ENCODE measurements at places on chromosomes 6 and 20.
A peak's percentile ranks its signal among the peaks of the same experiment; 100 is the strongest.

DNA sequence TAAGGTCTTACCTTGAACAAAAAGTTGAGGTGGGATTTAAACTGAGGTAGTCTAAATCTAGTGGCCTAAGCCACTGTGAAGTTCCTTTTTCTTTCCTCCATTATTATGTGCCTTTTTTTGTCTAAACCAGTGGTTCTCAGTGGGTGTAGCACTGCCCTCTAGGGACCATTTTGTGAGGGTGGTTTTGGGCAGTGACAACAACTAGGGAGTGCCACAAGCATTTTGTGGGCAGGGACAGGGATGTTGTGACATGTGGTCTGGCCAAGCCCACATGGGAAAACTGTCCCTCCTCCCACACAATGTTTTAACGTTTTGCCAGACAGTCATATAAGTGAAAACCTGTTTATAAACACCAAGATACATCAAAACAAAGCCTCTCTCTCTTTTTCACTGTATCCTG, 899.4 kb upstream of the FLRT3 start:
- DNase-seq, result no peak

DNA sequence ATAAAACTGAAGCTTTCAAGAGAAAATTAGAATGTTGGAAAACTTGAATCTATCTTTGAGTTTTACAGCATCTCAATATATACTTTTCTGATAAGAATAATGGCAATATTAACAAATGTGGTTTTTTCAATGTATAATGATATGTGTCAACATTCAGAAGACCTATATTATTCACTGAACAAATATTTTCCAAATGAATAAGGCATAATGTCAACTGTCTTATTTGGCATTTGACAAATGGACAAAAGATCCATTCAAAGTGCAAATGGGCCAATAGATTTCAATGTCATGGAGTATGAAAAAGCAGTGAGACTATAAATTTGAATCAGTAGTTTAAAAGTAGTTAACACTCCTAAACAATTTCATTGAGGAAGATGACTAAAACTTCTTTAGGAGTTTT, 20.9 kb downstream of the LMBRD1 start:
- DNase-seq, result no peak

- peak; percentile 30 for DNase-seq
These were observed 142.9 kb downstream of the HIVEP2 start for GRCh38 chr6:142802124-142802523.

GRCh38 chr6:49082611-49083010, 380.4 kb downstream of the MMUT start:
- no peak for DNase-seq

DNA sequence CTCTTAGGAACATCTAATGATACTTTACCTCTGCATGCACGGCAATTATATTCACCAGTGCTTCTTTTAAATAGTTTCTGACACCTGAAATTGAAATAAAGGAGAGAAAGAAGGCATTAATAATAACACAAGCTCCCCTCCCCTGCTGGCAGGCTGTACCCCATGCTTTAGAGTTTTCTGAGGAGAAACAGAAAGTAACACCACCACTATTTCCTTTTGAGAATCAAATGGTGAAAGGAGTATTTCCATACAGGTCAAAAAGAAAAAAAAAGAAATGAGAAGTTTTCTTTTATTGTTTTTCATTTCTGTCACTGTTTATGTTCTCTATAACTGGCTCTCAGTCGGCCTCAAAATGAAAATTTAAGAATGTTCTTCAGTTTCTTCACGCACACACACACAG, 108.1 kb downstream of the IRF4 start:
- no peak for DNase-seq

DNA sequence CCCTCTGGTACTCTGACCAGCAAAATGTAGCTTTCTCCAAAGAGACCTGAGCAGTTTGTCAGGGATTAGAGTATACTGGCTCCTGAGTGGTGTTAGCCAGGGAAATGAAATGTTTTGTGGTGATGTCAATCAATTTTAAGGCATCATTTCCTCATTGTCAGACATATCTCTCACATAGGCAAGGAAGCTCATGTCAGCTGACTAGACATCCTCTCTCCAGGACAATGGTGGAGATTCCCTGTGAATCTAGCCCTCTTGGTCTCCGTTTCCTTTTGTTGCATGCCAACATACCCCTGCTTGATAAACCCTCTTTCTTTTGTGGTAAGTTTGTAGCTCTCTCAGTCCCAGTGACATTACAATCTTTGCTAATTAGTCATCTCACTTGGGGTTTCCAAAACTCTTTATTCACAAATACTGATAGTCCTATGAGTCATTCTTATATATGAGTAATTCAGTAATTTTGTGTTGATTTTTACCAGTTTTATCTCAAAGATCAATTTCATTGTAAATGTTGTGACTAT, 135.6 kb upstream of the PTPRK start:
- no peak for DNase-seq

GRCh38 chr6:27188061-27188884, 59.2 kb upstream of the PRSS16 start:
- DNase-seq, result peak; percentile 17

GRCh38 chr6:36914227-36914794, 28.6 kb downstream of the C6orf89 start:
- DNase-seq, result peak; percentile 5

DNA sequence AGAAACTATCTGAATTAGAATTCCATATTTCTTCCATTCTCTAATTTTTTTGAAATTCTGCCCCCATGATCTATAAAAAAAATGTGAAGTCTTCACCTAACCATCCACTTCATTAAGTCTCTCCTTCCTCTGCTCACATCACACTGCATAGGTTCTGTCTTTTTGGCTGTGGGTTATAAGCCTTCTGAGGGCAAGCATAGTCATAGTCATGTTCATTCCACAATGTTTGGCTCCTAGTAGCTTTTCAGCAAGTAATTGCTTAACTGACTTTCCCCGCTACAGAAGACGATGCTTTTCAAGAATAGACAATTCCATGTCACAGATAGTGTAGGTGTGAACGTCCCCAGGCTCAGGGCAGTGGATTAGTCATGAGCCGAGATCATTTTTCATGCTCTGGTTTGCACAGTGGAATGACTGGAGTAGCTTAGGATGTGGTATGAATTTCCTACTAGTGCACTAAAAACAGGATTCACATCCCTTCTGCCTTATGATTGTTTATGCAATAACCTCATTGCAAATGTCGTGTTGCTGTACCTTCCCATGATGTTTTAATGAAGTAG, 29.1 kb downstream of the WRNIP1 start:
- DNase-seq, result no peak

- DNase-seq, result no peak
These were observed 15.4 kb downstream of the EZR start for GRCh38 chr6:158803733-158804143.

GRCh38 chr6:96975852-96976251, 51.3 kb downstream of the KLHL32 start:
- no peak for DNase-seq

- DNase-seq, result no peak
These were observed 115.2 kb downstream of the SASH1 start for GRCh38 chr6:148457843-148458159.

DNA sequence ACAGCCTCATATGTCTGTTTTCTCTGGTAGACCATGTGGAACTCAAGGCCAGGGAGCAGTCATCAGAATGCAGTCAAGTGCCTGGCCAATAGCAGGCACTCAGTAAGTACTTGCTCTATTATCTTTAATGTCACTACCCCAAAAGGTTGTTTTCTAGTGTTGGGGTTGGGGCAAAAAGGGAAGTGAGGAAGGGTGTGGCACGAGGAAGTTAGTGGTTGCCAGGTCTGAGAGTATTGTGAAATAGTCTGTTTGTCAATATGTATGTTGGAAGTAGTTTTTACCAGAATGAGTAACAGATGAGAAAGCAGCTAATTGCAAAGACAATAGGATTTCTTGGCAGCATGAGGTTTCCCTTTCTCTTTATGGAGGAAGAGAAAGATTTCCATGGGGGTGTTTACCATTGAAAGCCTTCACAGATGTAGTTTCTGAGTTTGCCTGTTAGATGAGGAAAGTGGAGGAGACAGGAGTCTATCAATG, 59.5 kb upstream of the ARMH2 start:
- no peak for DNase-seq

DNA sequence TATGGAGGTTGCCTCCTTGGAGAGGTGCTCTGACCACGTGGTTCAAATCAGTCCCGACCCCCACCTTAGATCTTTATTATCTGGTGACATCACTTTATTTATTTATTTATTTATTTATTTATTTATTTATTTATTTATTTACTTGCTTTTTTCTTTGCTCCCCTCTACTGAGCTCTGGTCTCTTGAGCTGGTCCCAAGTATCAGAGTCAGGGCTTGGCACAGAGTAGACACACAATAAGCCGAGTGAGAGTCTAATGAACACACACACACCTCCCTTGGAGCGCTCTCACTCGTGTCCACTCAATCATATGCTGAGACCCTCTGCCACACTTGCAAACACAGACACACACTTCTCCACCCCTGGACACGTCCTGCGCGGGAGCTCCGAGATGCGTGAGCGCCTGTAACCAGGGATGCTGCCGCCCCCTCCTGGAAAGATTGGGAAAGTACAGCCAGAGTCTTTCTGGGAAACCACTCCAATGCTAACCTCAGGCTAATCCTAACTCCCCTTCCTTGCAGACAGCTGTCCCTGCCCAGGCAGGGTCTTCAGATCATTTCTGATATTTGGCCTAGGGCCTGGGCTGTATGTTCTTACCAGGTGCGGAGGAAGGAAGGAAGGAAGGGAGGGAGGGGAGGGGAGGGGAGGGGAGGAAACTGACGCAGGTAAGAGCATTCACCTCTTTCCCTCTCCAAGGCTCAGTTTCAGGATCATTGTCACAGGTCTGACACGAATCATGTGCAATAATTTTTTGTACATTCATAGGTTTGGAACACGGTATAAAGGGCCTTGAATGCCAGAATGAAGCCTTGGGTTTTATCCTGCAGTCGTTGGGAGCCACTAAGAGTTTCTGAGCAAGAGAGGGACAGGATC, 70.9 kb downstream of the STK35 start:
- peak; percentile 66 for DNase-seq

DNA sequence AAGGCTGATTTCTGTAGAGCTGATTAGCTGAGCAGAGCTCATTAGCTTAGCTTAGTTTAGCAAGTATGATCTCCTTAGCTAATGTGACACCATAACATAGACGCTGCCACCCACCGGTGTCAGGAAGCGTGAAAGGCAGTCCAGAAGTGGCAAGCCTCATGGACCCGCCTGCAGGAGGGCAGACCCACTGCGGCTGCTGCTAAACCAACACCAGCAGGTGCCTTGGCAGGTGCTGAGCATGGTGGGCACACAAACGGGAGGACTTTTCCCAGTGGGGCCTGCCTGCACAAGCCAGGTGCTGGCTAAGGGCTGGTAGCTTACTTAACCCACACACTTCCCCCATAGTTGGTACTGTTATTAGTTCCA, 22.7 kb downstream of the ZDHHC14 start:
- no peak for DNase-seq

- no peak for DNase-seq
These were observed 18.7 kb downstream of the BPHL start for GRCh38 chr6:3137057-3137777.

- DNase-seq, result no peak
These were observed 259.6 kb downstream of the BCKDHB start for GRCh38 chr6:80366051-80366450.

DNA sequence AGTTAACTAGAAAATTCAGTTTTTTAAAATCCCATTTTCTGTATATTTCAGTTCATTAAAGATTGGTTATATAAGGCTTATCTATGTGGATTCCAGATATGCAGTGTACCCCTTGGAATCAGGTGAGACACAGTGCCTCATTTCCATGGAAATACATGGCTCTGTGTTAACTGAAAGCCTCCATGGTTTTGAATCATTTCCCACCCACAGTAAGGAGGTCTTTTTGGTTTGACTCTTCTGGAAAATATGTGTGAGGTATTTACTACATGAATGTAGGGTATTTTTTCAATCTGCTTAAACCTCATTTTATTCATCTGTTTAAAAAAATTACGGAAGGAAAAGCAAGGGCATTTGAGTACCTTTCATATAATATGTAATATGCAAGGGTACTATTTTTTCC, 25.5 kb downstream of the RNF144B start:
- no peak for DNase-seq

DNA sequence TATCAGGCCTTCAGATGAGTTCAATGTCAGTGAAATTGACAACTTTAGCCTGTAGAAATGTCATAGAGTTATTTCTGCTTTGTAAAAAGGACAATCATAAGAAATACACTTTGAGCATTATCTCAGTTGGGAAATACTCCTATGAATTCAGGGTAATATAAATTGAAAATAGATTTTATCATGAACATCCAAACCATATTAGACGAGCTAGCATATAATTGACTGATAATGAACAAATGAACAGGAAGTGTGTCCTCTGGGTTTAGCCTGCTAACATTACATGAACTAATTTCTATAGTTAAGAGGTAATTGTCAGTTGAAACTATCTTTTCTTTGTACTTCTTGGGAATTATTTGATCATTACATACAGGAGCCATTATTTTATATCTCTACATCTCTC, 469.0 kb upstream of the RNF217 start:
- DNase-seq, result no peak

DNA sequence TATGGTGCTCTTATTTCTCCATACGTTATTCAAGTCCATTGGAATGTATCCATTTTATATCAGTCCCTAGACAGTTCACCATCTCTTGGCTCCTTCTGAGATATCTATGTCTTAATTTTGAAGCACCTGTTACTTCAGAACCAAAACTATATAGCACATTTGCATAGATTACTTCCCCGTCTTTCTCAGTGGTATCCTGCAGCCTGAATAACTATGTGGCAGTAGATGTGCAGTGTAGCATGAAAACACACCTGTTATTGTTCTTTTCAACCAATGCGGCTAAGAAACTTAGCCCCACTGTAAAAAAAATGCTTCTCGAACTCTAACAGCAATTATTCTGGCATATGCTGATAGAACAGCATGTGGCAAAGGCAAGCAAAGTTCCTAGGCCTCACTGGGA, 1184.4 kb upstream of the ADGRB3 start:
- DNase-seq, result no peak

DNA sequence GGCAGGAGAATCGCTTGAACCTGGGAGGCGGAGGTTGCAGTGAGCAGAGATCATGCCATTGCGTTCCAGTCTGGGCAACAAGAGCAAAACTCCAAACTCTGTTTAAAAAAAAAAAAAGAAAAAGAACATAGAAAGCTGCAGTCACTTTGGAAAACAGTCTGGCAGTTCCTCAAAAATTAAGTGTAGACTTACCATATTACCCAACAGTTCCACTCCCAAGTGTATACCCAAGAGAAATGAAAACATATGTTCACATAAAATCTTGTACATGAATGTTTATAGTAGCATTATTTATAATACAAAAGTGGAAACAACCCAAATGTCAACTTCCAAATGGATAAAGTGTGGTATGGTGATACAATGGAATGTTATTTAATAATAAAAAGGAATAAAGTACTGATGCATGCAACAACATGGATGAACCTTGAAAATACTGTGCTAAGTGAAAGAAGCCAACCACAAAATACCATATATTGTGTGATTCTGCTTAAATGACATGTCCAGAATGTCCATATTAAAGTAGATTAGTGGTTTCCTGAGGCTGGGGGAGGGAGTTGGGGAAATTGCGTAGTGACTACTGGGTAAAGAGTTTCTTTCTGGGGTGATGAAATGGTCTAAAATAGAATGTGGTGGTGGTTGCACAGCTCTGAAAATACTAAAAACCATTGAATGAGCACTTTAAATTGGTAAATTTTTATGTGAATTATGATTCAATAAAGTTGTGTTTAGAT, 62.9 kb downstream of the SUN5 start:
- no peak for DNase-seq

GRCh38 chr6:154218301-154218700, 138.3 kb downstream of the IPCEF1 start:
- peak; percentile 13 for DNase-seq

All from activated CD4-positive, alpha-beta T cell treated with anti-CD3 and anti-CD28 coated beads, Interleukin-2, amount 50 U/mL, for 4 hours (primary cell).